HEK293T (cell line): ENCODE measurements at places on chromosomes 12 and 14.
A peak's percentile ranks its signal among the peaks of the same experiment; 100 is the strongest.

DNA sequence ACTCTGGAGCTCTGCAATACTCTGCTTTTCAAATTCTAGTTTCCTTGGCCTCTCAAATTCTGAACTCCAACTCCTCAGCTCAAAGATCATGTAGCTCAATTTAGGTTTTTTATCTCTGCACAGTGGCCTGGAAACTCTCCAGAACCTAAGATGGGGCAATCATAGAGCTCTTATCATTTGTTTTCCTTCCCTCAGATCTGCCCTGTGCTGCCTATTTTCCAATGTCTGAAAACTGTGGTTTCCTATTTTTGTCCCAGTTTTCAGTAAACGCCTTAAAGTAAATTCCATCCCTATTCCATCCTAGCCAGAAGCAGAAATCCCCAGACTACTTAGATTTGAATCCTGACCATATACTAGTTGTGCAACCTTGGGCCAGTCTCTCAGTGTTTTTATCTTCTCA is 73.2 kb downstream of the CEP83 start:
- no peak for DNase-seq

DNA sequence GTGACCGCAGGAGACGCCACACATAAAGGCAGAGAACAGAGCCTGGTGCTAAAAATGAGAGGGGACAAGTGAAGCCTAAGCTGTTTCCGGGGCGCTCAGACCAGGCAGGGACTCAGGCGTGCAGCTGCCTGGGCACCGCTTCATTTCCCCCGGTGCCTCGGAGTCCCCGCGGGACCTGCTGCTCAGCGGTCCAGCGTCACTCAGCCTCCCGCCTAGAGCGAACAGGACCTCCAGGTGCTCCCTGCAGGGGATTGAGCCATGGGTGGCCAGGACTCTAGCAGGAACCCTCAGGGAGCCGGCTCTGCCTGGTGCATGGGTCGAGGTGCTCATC is 31.0 kb downstream of the CCDC85C start:
- no peak for DNase-seq

DNA sequence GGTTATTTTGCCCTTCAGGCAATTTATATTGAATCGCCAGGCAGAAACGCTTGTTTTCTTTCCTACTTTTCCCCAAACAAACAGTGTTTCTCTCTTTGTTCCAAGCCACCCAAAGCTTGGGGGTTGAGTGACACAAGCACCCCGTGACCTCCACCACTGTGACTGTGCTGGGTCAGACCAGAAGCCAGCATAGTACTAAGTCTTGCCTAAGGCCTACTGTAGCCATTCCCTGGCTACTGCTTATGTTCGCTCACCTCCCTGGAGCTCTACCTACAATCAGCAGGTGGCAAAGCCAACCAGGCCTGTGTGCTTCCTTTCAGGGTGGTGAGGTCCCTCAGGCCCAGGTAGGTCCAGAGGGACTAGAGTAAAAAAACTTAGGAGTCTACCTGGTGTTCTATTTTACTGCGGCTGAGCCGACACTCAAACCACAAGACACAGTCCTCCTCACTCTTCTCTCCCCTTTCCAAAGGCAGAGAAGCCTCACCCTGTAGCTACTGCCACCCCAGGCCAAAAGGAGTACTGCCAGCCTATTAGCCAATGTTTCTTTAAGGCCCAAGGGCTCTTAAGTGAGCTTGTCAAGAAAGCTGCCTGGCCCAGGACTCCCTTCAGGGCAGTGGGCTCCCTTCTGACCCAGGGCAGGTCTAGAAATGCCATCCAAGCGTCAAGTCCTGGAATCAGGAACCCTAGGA is 411.8 kb upstream of the MIS18BP1 start:
- DNase-seq = no peak

GRCh38 chr12:8894986-8895385 is 19.3 kb upstream of the PHC1 start:
- DNase-seq = no peak

GRCh38 chr12:3199551-3200031 is 122.4 kb downstream of the TSPAN9 start:
- DNase-seq = peak; percentile 51

- no peak for DNase-seq
These were observed 94.5 kb downstream of the RMST start for GRCh38 chr12:97557116-97557515.

GRCh38 chr12:115791331-115791730 is 486.2 kb downstream of the MED13L start:
- DNase-seq = no peak

GRCh38 chr12:22828066-22828465 is 203.1 kb downstream of the ETNK1 start:
- DNase-seq = no peak

DNA sequence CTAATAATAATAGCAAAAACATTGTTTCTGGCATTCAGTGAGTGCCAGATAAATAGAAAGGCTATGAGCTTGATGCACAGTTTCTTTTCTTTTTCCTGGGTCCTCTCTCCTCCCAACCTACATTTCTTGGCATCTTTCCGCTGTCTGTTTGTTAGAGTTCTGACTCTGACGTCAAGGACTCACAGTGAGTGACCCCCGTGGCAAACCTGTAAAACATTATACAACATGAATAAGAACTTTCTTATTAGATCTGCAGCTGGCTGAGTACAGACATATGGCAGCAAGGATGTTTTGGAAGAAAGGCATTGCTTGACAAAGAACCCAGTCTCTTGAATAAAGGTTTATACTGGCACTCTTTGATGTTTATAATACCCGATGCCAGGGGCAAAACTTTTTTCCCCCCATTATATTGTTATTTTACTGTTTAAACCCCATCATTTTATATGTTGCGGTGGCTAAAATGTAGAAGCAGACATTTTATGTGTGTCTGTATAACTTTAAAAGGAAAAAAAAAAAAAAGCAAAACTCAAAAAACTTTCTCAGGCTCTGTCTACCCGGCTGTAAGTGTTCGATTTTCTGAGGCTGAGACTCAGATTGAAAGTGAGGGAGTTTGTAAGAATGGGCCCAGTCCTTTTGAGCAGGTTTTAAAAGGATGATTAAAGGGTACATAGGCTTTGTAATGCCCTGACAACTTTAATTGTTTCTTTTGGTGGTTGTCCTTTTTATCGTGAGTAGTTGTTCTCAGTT is 159.3 kb downstream of the PDE3A start:
- no peak for DNase-seq

DNA sequence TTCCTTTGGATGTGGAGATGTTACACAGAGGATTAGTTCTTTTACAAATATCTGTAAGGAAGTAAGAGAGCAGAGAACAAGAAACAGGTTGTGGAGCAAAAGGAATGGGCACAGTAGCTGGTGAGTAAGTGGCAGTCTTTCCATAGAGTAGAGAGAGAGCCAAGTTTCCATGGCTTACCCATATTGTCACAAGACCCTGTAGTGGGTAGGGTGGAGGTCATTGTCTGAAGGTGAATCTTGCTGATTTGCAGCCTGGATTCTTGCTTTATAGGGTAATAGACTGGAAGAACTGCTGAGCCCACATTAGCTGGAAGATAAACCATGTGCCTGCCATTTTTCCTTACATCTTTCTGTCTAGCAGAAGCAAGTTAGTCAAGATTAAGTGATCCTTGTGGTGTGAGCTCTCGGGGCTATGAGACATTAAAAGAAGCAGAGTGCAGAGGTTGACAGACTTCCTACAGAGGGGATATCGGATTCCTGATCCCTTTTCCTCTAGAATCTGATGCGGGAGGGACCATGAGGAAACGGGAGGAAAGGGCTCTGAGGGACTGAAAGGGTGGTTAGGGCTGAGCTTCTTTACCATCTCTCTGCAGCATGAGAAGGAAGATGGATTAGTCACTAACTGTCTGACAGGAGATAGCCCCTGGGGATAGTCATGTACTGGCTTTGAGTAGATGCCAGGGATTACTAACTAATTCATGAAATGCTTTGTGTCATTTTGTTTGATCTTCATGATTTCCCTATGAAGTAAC is 44.0 kb upstream of the LRTM2 start:
- DNase-seq = no peak

GRCh38 chr14:97120204-97120603 is 323.0 kb downstream of the VRK1 start:
- no peak for DNase-seq

DNA sequence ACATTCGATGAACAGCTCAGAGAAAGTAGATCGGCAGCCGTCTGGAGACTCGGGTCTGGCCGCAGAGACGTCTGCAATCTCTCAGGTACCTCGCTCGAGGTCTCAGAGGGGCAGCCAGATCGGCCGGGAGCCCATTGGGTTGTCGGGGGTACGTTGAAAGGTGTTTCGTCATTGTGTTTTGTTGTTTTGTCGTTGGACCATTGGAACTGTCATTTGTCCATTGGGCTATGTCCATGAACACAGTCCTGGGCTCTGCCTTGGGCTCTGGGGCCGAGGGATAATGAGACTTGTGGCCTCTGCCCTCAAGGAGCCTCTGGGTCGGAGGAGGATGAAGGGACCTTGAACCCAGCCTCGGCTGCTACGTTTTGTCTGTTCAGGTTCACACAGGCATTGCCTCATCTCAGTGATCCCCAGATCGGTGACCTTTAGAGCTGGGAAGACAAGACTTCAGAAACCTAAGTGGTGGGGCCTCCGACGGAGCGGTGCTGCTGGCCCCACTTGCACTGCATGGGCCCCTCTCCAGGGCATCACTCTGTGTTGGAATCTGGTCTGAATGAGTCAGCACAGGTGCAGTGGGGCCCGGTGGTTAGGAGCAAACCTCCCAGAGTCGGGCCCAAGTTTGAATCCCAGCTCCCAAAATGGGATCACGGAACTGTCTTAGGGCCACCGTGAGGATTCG is 23.6 kb upstream of the MLXIP start:
- no peak for DNase-seq

DNA sequence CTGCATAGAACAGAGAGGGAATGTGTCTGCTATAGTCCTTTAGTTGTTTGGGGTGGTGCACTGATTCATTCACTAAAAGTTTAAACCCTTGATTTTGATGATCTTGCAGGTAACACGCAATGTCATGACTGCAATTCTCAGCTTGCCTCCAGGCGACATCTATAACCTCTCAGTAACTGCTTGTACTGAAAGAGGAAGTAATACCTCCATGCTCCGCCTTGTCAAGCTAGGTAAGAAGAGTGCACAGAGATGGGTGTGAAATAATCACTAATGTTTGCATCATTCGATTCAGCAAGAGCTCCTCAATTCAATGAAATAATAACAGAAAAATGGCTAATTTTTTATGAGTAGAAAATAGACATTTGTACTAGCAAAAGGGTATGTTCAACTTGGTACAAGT is 203.7 kb downstream of the PTPRO start:
- no peak for DNase-seq

DNA sequence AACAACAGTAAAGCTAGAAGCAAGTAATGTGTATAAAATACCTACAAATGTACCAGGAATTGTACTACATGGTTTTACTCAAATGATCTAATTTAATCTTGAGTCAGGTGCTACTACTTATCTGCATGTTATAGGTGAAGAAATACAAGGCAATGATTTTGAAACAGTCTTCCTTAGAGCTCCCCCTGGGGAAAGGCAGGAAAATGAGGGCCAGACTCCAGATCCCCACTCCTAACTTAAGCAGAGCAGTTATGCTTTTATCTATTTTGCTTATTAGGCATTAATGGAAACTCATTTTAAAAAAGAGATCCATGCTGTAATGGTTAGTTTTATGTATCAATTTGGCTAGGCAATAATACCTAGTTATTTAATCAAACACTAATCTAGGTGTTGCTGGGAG is 109.3 kb upstream of the CPSF6 start:
- no peak for DNase-seq

DNA sequence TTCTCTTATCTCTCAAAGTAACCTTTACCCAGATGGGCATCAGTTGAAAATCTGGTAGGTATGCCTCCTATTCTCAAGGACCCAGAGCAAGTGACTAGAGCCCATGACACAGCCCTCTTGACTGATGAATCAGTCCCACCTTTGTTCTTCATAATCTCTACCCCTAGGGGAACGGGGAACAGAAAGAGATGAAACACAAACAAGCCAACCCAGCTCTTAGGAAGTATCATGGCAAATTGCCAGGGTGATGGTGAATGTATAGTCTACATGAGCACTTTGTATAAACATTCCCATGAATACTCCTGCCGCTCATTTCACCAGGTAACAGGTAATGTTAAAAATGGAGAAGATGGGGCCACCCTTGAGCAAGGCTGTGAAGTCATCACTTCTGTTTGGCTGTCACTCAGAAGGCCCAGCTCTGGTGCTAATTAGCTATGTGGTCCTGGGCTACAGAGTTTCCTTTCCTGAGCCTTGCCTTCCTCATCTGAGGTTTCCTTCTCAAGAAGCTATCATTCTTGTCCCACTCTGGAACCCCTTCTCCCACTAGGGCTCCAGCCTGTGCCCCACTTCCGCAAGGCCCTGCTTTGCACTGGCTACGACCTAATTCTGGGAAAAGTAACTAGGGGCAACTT is 161.7 kb downstream of the ANO2 start:
- no peak for DNase-seq

- DNase-seq = peak; percentile 30
These were observed 124.4 kb downstream of the RPS29 start for GRCh38 chr14:49461529-49462401.

GRCh38 chr12:122437656-122438121 is 15.2 kb upstream of the CLIP1 start:
- DNase-seq = no peak

DNA sequence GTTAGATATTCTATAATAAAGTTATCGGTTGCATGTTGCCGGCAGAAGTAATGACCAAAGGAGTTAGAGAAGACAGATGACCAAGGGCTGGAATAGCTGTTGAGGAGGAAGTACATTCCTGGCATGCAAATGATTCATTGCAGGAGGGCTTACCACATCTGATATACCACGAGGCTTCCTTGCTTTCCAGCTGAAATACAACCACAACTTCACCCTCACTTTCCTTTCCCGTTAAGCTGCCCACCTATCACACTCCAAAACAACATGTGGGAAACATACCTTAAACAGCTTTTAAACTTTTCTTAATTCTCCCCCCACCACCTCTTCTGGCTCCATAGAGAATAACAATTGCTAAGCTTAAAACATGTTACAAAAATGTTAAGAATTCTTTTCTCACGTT is 594.1 kb downstream of the NRXN3 start:
- no peak for DNase-seq

DNA sequence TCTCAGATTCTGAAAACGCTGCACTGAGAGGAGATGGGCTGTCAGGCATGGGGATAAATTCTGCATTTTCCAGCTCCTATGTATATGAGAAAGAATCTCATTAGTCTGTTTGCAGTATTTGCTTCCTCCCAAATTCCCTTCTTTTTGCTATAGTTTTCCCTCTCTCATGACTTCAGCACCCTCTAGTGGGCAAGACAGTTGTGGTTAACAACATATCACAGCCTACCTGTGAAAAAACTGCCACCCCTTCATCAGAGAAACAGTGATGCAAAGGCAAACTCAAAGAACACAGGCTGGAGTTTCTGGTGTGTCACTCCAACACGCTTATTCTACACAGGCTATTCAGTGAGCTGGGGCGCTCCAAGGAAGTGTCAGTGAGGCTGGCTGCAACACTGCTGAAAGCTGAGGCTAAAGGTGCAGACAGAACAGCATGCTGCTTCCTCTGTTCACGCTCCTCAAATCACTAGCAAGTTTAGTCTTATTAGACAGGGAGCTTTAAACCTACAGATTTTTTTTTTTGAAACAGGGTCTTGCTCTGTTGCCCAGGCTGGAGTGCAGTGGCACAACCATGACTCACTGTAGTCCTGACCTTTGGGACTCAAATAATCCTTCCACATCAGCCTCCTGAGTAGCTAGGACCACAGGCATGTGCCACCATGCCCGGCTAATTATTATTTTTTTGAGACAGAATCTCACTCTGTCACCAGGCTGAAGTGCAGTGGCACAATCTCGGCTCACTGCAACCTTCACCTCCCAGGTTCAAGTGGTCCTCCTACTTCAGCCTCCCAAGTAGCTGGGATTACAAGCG is 19.3 kb downstream of the ZC2HC1C start:
- DNase-seq = peak; percentile 59

- no peak for DNase-seq
These were observed 690.9 kb upstream of the FBXO33 start for GRCh38 chr14:40122968-40123648.
